ENCODE measurements at places on chromosomes 7 and 10.

DNA sequence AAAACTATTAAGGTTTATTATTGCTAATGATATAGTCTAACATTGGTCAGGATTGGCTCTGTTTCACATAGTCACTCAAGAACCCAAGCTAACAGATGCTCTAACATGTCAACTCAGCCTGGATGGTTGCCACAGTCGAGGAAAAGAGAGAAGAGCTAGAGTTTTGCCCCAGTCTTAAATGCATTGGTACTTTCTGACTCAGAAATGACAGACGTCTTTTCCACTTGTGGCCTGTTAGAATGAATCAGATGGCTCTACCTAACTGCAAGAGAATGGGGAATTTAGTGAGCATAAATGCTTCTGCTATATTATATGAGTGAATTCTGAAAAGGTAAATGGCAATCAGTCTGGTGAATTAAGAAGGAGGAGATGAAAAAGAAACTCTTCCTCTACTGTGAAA, 13.9 kb downstream of the HECTD2 start:
- DNase-seq: no peak

DNA sequence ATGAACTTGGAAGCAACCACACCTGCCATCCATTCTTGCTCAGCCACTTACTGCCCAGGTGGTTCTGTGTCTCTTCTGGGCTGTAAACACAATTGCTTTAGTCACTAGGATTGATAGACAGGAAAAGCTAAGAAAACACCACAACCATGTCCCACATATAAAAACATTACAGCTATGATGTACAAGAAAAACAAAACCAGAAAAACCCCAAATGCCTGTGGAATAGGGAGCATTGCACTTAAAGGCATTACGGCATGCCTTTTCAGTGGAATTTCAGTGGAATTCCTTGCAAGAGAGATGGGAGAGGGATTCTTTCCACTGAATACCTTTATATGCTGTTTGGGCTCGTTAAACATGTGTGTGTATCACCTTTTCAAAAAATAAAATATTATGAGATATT, 44.2 kb upstream of the GPR26 start:
- no peak for DNase-seq

DNA sequence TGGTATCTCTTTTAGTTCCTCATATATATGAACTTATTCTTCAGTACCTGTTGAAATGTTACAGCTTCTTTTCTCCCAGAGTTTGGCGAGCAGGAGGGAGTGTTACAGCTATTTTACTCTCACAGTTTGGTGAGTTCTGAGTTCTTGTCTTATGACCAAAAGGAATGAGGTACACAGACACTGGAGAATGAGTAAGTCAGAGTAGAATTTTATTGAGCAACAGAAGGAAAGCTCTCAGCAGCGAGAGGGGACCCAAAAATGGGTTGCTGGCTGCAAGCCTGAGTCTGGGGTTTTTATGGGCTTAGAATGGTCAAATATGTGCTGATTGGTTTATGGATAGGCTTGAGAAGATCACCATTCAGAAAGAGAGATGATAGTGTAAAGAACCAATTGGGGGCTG, 175.2 kb downstream of the CDK14 start:
- no peak for DNase-seq

DNA sequence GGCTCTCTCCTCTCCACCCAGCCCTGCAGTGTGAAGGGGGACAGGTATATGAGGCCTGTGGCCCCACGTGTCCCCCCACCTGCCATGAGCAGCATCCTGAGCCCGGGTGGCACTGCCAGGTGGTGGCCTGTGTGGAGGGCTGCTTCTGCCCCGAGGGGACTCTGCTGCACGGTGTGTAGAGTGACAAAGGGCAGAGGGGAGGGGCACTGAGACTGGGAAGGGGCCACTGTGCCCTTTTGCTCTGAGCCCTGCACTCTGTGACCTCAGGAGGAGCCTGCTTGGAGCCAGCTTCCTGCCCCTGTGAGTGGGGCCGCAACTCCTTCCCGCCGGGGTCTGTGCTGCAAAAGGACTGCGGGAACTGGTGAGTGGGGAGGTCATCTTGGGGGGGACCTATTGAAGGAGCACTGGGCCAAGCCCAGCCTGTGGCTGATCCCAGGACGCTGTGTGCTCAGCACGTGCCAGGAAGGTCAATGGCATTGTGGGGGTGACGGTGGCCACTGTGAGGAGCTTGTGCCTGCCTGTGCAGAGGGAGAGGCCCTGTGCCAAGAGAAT, 15.0 kb upstream of the ZNF467 start:
- DNase-seq: no peak

DNA sequence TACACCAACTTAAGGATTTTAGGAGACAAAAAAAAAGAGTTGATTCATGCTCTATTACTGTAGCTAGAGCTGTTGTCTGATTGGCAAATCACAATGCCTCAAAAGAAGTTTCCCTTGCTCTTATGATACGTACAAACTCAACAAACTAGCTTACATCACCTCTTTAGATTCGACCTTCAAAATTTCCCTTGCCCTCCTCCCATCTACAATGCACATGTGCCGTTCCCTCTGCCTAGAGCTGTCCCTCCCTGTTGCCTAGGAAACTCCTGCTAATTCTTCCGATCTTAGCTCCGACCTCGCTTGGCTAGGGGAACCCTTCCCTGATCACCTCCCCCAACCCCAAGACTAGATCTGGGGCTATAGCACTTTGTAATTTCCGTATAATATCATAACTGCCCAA, 55.4 kb downstream of the MAP3K8 start:
- DNase-seq: no peak

GRCh38 chr7:114973147-114973546, 51.3 kb downstream of the MDFIC start:
- no peak for DNase-seq

DNA sequence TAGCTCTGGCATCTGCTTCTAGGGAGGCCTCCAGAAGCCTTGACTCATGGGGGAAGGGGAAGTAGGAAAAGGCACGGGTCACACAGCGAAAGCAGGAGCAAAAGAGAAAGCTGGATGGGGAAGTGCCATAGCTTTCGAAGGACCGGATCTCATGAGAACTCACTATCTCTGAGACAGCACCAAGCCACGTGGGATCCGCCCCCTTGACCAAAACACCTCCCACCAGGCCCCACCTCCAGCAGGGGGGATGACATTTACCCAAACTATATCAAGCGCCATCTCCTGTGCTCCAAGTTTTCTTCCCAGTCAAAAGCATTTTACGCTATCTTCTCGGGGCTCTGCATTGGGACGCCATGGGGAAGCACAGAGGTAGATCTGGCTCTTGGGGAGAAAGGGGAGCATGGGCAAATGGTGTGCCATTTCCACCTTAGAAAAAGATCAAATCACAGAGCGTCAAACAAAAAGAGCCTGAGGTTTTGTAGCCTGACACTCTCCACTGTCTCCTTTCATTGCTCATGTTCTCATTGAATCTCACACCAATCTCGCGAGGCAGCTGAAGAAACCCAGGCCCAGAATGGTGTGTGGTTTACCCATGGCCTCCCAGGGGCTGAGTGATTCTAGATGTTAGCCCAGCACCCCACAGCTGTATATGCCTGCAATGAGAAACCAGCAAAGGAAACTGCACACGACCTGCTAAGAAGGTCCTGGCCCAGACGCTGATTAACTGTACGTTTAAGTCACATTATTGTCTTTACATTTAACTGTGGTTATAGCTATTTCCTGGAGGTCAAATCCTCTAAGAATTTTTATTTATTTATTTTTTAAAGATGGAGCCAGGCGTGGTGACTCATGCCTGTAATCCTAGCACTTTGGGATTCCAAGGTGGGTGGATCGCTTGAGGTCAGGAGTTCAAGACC, 8.1 kb upstream of the OLAH start:
- no peak for DNase-seq

DNA sequence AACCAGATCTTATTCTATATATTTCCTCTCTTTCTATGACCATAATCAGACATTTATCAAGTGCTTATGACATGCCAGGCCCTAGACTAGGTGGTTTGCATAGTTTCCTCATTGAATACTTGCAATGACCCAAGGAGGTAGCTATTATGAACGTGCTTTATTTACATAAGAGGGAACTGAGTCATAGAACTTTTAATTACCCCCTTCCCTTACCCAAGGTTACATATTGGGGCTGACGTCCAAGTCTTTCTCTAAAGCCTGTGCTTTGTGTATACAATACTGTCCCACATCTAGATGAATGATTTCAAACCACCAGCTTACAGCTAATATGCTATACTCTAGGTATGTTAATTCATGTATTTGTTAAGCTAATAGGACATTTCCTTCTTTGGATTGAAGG, 91.9 kb upstream of the NPY start:
- DNase-seq: no peak

DNA sequence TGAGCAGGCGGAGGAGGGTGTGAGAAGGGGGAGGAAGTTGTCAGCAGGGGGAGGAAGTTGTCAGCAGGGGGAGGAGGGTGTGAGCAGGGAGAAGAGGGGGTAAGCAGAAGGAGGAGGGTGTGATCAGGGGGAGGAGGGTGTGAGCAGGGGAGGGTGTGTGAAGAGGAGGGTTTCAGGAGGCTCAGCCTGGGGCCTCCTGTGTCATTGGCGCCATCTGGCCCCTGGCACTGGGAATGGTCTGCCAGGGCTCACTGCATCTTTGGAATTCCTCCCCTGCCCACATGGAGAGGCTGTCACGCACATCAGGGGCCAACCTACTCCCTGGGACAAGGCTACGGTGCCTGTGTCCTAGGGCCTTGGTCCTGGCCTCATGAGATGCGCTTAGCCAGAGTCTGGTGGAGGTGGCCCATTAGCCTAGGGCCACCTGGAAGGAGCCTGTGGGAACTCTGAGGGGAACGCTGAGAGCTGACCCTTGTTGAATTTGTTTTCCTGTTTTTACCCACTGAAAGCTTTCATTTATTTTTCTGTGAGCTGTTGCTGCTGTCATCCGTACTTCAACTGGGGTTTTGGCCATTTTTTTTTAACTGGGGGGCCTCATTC, 18.0 kb downstream of the CAMK2B start:
- peak; percentile 60 for DNase-seq

DNA sequence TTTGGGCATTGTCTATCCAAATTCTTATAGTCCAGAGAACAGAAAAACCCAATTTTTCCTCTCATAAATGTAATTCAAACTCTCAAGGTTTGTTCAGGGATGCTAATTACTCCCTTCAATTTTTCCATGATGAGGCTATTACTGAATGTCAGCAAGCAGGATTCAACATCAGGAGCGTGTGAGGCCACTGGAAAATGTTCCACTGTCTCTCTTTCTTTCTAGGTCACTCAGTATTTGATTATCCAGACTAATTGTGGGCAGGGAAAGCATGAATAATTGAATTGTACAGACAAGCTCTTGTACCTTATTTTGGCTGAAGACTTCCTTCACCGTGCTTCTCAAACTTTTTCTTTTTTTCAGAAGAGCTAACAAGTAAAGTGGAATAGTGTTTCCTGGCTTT, 30.7 kb downstream of the THNSL1 start:
- DNase-seq: no peak

DNA sequence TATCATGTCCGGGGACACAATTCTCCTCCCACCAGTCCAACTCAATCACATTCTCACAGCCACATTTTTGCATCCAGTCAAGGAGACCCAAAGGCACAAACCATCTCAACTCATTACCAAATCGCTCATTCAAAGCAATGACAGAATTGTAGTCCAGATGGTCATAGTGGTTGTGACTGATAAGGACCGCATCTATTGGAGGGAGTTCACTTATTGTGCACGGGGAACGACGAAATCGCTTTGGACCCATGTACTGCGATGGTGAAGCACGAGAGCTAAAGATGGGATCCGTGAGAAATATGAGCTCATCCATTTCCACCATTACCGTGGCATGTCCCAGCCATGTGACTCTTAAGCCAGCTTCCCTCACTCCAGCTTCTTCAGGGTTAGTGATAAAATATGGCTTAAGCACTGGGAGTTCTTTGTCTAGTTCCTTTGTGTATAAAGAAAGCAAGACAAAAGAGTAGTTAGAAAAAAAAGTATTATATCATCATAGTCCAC, 29.1 kb downstream of the NAPEPLD start:
- DNase-seq: no peak

DNA sequence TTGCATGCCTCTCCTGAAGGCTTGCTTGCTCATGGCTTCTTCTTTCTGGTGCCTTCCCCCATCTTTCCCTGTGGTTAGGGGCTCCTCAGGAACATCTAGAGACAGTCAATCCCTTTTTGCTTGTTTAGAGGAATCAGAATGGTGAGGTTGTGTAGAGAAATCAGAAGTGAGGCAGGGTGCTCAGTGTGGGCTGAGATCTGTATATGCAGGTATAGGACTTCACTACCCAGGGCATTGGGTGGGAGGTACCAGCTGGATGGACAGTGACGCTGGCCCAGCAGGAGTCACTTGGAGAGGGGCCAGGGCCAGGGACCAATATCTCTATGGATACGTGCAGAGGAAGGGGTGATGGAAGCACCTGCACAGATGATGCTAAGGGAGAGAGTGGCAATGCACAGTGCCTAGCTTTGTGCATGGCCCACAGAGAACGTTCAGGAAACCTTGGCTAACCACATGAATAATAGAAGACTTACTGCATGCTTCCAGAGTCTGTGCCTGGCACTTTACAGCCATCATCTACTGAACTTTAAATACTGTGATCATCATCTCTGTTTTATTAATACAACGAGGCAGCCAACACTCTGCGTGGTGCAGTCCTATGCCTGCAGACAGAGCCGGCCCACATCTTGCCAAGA, 255.2 kb downstream of the ABCA13 start:
- DNase-seq: no peak

DNA sequence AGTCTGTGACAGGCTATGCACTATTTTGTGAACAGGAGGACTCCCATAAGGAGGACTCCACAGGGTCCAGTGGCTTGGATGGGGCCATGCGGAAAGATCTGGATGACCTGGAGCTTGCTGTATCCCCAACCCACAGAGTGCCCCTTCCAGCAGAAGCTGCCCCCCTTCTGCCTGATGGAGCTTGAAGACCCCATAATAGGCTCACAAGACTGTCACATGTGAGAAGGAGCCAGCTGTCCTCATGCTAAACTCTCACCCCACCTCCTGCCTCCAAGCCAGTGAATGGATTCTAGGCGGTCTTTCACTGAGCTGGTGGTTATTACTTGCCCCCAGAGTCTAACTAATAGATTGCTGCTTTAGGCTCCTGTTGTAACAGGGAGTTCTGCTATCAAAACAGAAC, 79.1 kb downstream of the XRCC2 start:
- no peak for DNase-seq

GRCh38 chr10:64109926-64110495, 588.8 kb downstream of the REEP3 start:
- DNase-seq: no peak

DNA sequence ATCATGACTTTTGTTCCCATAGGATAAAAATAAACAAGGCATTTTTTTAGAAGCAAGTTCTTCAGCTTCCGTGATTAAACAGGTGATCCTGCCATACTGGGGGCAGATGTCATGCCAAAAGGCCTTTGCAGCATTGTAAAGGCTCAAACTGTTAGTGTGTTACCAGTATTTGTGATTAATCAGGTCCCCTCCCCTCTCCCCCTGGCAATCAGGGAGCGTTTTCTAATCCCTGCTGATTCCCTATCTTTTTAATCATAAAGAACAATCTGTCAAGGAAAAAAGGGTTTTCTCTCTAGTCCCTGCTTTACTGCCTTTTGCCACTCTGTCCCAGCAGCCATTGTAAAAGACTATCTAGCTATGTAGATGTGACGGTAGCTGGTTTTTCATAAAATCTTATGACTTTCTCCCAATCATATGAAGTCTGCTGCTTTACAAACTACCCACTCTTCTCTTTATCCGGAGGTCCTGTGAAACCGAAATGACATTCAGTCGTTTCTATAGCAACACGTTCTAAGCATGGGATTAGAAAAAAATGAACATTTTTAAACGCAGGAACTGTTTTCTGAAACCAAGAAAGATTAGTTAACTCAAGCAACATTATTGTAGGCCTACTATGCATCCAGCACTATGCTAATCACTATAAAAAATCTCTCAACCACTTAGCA, 210.9 kb downstream of the RNLS start:
- no peak for DNase-seq
